ENCODE measurements at places on chromosomes 6 and 20. TPM values are rescaled to one million over a fixed set of nuclear protein-coding genes. Genes with fewer than 3 reads are reported as not detected.

BCAS4 gene
- total RNA-seq, result 49.9 TPM

DNA sequence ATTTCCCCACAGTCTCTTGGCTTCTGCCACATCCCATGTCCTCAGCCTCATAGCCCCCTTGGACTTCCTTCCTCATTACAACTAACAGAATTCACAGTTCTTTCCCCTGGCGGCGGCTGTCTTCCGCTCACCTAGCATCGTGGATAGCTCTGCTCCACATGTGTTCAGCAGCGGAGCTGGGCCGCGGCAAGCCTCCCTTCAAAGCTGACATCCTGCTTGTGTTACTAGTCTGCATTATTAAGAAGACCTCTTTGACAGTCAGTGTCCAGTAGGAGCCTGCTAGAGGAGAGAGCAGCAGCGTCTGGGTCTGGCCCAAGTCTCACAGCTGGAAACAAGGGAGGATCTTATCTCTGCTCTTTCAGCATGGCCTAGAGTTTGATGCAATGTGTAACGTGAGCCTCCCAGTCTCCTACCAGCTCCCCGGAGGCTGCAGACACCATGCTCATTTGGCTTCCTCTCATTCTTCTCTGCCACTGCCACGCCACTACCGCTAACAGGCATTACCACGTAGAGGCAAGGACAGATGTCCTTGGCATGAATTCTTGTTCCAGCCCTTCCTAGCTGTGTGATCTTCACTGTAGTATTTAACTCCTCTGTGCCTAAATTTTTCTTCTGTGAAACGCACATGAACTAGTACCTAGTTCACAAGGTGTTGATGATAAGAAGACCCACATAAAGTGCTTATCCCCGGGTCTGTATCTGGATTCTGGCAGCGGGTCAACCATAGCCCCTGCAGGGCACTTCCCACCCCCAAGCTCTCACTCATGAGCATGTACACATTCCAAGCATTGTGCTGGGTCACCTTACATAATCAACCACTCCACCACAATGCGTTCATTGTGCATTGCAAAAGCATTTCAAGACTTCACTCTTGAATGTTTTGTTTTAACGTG, 107.1 kb upstream of the BACH2 start:
- H3K4me1 ChIP-seq, result peaks cover 38% of the 10 kb centered on the region
- DNase-seq, result peak; percentile 60
- H3K27me3 ChIP-seq, result no peaks in the 10 kb centered on the region

ERVFRD-1 gene
- not detected for total RNA-seq

- no peak overlapping the region for H3K4me3 ChIP-seq
- no peaks in the 10 kb centered on the region for H3K36me3 ChIP-seq
- no peaks in the 10 kb centered on the region for H3K4me1 ChIP-seq
- no peak overlapping the region for H3K27ac ChIP-seq
Observed at GRCh38 chr6:69027861-69028260, 392.8 kb downstream of the ADGRB3 start.

DNA sequence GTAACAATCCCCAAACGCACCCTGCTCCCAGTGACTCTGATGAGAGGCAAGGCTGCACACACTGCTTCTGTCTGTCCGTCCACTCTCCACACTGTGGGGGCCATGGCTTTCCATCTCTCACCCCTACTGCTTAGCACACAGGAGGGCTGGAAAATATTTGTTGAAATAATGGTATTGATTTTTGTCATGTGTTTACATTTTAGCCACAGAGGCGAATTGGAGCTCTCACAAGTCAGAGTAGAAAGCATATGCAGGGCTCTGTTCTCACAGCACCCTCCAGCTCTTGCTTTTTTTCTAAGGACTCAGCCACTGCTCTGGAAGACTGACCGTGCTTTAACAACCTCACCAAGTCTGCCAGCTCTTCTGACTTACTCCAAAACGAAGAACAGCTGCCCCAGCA, 273.8 kb downstream of the GMDS start:
- H3K27ac ChIP-seq, result no peak overlapping the region
- no peaks in the 10 kb centered on the region for H3K27me3 ChIP-seq
- DNase-seq, result no peak

EYS gene
- 0.07 TPM for total RNA-seq

GRCh38 chr20:46458866-46459750, 52.7 kb upstream of the ELMO2 start:
- DNase-seq, result no peak
- no peaks in the 10 kb centered on the region for H3K36me3 ChIP-seq
- no peak overlapping the region for H3K4me3 ChIP-seq
- no peak overlapping the region for H3K27ac ChIP-seq

- H3K4me3 ChIP-seq, result no peak overlapping the region
- no peak for DNase-seq
- no peak overlapping the region for H3K27ac ChIP-seq
Observed at GRCh38 chr6:168232989-168233874, 86.3 kb downstream of the DACT2 start.

- H3K27me3 ChIP-seq, result no peaks in the 10 kb centered on the region
- no peaks in the 10 kb centered on the region for H3K36me3 ChIP-seq
- no peaks in the 10 kb centered on the region for H3K4me1 ChIP-seq
- no peak overlapping the region for H3K4me3 ChIP-seq
- DNase-seq, result no peak
Observed at GRCh38 chr6:48626421-48626820, 515.4 kb upstream of the PTCHD4 start.

DNA sequence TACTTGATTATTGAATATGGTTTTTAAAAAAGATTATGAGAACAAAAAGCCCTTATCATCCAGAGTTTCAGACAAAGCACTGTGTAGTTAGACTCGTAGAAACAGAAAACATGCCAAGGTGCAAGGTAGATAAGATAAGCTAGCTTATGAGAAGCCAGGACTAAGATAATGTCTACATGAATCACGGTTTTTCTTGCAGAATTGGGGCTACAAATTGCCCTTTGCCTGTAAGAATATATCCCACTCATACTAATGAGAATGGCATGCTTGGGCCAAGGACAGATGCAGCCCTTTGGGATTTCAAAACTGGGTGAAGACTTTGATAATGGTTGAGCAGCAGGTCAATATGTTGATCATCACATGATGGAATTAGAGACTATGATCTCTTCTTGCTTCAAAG, 165.3 kb upstream of the PREP start:
- H3K4me1 ChIP-seq, result peaks cover 8% of the 10 kb centered on the region
- no peaks in the 10 kb centered on the region for H3K36me3 ChIP-seq
- H3K4me3 ChIP-seq, result no peak overlapping the region
- DNase-seq, result no peak
- no peak overlapping the region for H3K27ac ChIP-seq
- H3K27me3 ChIP-seq, result no peaks in the 10 kb centered on the region

- H3K27ac ChIP-seq, result no peak overlapping the region
- no peaks in the 10 kb centered on the region for H3K4me1 ChIP-seq
- H3K27me3 ChIP-seq, result peaks cover 48% of the 10 kb centered on the region
- no peaks in the 10 kb centered on the region for H3K36me3 ChIP-seq
- H3K4me3 ChIP-seq, result no peak overlapping the region
Observed at GRCh38 chr6:50102676-50103075, 52.9 kb upstream of the DEFB112 start.

DNA sequence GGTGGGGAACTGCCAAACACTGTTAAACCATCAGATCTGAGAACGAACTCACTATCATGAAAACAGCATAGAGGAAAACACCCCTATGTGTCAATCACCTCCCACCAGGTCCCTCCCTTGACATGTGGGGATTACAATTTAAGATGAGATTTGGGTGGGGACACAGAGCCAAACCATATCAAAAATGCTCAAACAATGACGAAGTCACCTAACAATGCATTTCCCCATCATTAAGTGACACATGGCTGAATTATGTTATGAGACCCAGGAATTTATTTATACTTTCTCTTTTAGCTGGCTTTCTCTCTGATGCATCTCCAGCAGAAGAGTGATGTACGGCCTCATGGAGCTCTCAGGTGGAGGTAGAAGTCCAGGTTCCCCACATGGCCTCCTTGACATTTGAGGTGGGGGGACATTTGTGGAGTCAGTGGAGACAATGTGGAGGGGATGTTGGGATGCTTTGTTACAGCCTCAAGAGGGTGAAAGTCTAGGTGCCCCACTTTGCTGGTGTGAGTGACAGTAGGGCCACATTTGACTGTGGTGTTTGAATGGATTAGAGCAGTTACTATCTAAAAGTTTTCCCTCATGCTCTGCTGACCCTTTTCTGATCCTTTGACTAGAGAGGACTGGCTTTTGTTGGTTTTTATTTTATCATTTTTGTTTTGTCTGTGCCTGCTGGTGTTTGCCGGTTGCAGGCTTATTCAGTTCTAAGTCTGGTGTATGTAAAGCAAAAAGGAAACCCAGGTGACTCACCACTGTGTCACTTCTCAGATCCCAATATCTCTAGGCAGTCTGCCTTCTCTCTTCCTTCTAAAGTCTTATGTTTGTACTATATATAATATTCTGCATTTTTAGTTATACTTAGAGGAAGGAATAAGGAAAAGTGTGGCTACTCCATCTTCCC, 18.5 kb upstream of the DCBLD1 start:
- H3K4me1 ChIP-seq, result peaks cover 16% of the 10 kb centered on the region
- H3K4me3 ChIP-seq, result peak overlapping the region; percentile 37
- no peaks in the 10 kb centered on the region for H3K27me3 ChIP-seq
- peak; percentile 73 for DNase-seq
- H3K36me3 ChIP-seq, result no peaks in the 10 kb centered on the region

BPIFB4 gene
- total RNA-seq, result not detected

FRS3 gene
- total RNA-seq, result 3.9 TPM

KCNQ2 gene
- total RNA-seq, result not detected

GRCh38 chr6:121748376-121748775, 312.9 kb downstream of the GJA1 start:
- DNase-seq, result peak; percentile 3
- H3K4me1 ChIP-seq, result no peaks in the 10 kb centered on the region
- H3K27ac ChIP-seq, result no peak overlapping the region

SGK2 gene
- 6.6 TPM for total RNA-seq

IRF4 gene
- 0.15 TPM for total RNA-seq

BPIFB1 gene
- total RNA-seq, result not detected

MYLIP gene
- total RNA-seq, result 14.1 TPM

DNA sequence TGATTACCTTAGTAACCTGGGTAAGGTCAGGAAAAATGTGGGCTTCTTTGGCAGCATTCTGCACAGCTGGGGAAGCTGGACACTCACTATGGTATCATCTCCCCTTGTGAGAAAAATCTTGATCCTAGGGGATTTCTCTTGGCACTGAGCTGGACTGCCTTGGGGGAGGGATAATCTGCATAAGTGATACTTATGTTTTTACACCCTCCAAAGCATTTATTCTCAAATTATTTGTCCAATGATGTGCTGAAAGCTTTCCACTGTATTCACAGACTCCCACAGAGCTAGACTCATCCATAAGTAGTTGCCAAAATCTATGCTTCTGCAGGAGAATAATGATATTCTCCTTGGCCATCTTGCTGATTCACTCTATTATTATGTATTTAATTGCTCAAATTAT, 121.5 kb upstream of the CNR1 start:
- no peaks in the 10 kb centered on the region for H3K36me3 ChIP-seq
- DNase-seq, result no peak
- H3K4me3 ChIP-seq, result no peak overlapping the region
- H3K27me3 ChIP-seq, result no peaks in the 10 kb centered on the region

RIPPLY2 gene
- not detected for total RNA-seq

PPARD gene
- total RNA-seq, result 26.2 TPM

CEBPB gene
- 103 TPM for total RNA-seq

- no peak overlapping the region for H3K4me3 ChIP-seq
- H3K4me1 ChIP-seq, result peaks cover 17% of the 10 kb centered on the region
- DNase-seq, result no peak
Observed at GRCh38 chr6:157670466-157671186, 152.4 kb upstream of the SNX9 start.

- H3K4me3 ChIP-seq, result no peak overlapping the region
- H3K27ac ChIP-seq, result no peak overlapping the region
- peaks cover 9% of the 10 kb centered on the region for H3K4me1 ChIP-seq
Observed at GRCh38 chr6:80133020-80133419, 26.5 kb downstream of the BCKDHB start.

GRCh38 chr6:29967379-29968010, 25.2 kb downstream of the HLA-A start:
- DNase-seq, result peak; percentile 18
- H3K27me3 ChIP-seq, result no peaks in the 10 kb centered on the region

DNA sequence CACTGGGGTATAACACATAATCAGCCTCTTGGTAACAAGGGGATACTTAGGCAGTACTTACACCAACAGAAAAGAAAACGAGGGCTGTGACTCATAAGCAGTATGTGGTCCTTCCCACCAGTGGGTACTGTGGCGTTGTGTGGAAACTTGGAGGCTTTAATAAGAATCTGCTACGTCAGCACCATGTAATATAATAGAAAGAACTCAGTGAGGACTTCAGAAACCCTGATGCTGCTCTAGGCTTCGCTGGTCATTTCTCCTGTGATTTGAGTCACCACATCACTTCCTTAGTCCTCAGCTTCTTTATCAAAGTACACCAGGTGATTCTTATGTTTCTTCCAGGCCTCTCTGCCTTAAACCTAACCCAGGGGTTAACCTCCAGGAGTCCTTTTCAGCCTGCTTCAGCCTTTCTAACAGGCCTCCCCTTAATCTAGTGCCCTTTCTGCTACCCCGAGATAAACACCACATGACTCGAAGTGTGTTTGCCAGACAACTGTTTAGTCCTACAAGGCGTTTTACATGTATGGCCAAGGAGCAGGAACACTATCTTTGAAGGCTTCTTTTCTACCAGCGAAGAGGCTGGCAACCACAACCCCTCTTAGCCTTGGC, 68.5 kb downstream of the FYN start:
- no peaks in the 10 kb centered on the region for H3K36me3 ChIP-seq
- no peaks in the 10 kb centered on the region for H3K27me3 ChIP-seq
- peaks cover 52% of the 10 kb centered on the region for H3K4me1 ChIP-seq
- peak overlapping the region; percentile 82 for H3K27ac ChIP-seq
- no peak for DNase-seq
- H3K4me3 ChIP-seq, result no peak overlapping the region

BEND6 gene
- 1.3 TPM for total RNA-seq

TRAPPC3L gene
- total RNA-seq, result not detected

PRDM13 gene
- not detected for total RNA-seq

- H3K4me1 ChIP-seq, result no peaks in the 10 kb centered on the region
- H3K36me3 ChIP-seq, result no peaks in the 10 kb centered on the region
- H3K27ac ChIP-seq, result no peak overlapping the region
Observed at GRCh38 chr6:57216235-57217101, 5.6 kb downstream of the RAB23 start.

- no peak overlapping the region for H3K4me3 ChIP-seq
- H3K27me3 ChIP-seq, result no peaks in the 10 kb centered on the region
- no peaks in the 10 kb centered on the region for H3K36me3 ChIP-seq
- DNase-seq, result no peak
- no peak overlapping the region for H3K27ac ChIP-seq
Observed at GRCh38 chr6:147055821-147056392, 148.3 kb upstream of the STXBP5 start.

- no peak for DNase-seq
- H3K4me1 ChIP-seq, result peaks cover 29% of the 10 kb centered on the region
- no peaks in the 10 kb centered on the region for H3K27me3 ChIP-seq
- peak overlapping the region; percentile 77 for H3K27ac ChIP-seq
Observed at GRCh38 chr20:21228511-21228910, 74.6 kb upstream of the XRN2 start.

All from PC-3 (cell line).